ENCODE measurements at places on chromosomes 2 and 18.

- no peak for DNase-seq
Observed at GRCh38 chr2:200451511-200451910, 58.4 kb downstream of the KCTD18 start.

DNA sequence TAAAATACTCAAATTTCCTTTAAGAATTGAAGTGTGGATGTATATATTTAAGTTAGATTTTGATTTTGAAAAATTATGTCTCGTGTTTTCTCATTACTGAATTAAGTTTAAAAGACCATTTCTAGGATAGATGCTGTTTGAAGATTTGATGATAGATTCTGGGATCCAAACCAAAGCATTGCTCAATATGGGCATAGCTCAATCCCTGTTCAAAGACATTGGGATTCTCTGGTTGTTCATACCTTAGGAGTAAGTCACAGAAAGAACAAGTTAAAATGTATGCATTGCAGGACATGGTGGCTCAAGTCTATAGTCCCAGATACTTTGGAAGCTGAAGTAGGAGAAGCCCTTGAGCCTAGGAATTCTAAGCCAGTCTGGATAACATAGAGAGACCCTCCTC is 622.3 kb downstream of the ADCYAP1 start:
- no peak for DNase-seq

DNA sequence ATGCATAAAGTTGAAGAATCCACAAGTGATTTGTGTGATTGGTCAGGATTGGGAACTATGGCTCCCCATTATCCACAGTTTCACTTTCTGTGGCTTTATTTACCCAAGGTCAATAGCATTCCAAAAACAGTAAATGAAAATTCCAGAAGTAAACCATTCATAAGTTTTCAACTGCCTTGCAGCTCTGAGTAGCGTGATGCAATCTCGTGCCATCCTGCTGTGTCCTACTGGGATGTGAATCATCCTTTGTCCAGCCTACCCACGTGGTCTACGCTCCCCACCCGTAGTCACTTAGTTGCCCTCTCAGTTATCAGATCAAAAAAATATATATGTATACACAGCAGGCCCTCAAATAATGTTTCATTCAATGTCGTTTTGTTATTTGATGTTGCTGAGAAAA is 89.0 kb upstream of the DLGAP1 start:
- DNase-seq = no peak

- no peak for DNase-seq
Observed at GRCh38 chr2:54054271-54054670, 61.1 kb upstream of the ACYP2 start.

DNA sequence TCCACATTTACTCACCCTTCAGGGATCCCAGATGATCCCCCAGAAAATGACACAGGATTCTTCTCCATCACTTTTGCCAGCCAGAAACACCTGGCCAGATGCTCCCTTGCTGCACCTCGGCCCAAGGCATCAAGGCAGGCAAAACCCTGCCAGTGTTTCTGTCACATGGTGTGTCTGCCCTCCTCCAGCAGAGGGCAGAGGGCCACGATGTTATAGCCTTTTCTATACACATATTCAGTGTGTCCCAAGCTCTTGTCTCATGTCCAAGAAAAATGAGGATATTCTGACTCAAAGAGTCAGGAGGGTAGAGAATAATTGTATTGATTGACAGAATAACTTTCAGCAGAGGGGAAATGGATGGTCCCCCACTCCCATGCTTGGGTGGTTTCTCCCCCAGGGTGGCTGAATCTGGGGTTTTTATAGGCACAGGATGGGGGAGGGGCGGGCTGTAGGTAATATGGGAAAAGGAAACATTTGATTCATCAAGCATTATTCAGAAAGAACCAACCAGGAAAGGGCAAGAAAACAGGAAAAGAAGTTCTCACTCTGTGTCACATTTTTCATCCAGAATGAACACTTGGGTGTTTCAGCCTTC is 933.9 kb downstream of the TRIB2 start:
- no peak for DNase-seq

- DNase-seq = no peak
Observed at GRCh38 chr18:3604498-3605408, 154.8 kb downstream of the TGIF1 start.

DNA sequence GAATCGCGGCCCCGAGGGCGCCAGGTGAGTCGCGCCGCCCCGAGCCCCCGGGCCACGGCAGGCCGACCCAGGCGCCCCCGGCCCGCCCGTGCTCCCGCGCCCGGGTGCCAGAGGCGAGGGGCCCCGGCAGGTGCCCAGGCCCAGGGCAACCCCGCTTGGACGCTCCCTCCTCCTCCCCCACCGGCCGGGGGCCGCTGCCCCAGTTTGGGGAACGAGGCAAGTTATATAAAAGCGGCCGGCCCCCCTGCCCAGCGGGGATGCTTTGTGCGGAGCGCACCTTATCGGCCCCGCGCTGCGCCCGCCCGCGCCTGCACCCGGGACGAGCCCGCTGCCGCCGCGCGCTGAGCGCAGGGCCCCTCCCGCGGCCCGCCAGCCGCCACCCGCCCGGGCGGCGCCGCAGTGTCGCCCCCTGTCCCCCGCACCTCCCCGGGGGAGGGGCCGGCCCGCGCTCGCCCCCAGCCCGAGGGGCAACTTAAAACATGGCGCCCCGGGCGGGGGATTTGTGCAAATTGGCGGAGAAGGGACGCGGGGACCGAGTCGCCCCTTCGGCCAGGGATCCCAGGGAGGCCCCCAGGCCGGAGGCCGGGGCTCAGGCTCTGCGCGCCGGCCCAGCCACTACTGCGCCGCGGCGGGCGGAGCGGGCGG is 639 bp downstream of the EPB41L3 start:
- DNase-seq = peak; percentile 42

- no peak for DNase-seq
Observed at GRCh38 chr18:76467371-76468190, 27.5 kb downstream of the ZNF516 start.

- DNase-seq = no peak
Observed at GRCh38 chr2:231769170-231770136, 11.6 kb downstream of the PDE6D start.

GRCh38 chr2:100409461-100409860 is 8.0 kb downstream of the CHST10 start:
- no peak for DNase-seq

GRCh38 chr2:143762176-143762928 is 633.1 kb downstream of the ARHGAP15 start:
- no peak for DNase-seq

DNA sequence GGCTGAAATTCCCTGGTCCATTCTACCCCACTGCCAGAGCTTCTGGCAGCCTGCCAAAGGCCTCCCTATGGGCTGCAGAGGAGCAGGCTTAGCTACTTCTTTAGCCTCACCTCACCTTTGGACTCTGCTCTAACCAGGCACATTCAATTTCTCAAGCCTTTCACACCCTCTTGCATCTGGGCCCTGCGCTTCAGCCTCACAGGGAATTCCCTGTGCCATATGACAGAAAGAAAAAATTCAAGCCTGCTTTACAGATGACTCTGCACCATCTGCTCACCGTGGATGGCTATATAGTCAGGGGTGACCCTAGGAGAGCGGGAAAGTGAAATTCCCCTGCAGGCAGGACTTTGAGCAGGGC is 62.5 kb downstream of the REEP1 start:
- DNase-seq = peak; percentile 12

DNA sequence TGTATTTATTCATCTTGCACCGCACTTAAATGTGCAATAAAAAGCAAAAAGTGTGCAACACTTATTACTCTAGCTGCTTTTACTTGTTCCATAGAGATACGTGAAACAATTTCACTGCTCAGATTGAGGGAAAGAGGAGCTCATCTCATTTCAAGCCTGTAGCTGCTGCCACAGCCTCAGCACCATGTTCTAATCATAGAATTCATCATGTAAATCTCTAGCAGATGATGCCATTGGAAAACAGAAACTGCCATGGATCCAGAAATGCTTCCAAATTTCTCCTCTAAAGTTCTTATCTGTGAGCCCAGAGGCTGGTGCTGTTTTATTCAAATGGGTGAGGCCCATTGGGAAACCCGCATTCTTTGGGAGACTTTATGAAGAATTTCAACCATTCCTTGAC is 2.0 kb downstream of the CDC42EP3 start:
- DNase-seq = no peak

DNA sequence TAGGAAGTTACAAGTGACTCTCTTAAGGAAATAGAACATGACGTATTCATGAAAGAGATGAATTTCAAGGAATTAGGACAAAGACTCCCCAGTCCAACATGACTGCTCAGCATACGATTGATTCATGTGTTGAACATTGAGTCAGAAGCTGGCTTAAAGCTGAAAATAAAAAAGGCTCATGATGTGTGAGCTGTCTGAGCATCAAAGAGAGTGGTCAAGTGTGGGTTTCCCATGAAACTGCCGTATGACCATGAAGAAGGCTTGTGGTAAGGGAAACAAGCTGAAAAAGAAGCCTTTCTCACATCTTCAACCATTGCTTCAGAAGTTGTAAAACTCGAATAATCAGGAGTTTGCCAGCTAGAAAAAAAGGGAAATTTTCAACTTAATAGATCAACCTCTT is 201.9 kb upstream of the APCDD1 start:
- no peak for DNase-seq

GRCh38 chr2:203763241-203763937 is 57.0 kb downstream of the CD28 start:
- no peak for DNase-seq

- peak; percentile 63 for DNase-seq
Observed at GRCh38 chr2:157840568-157841156, 35.5 kb downstream of the ACVR1 start.

DNA sequence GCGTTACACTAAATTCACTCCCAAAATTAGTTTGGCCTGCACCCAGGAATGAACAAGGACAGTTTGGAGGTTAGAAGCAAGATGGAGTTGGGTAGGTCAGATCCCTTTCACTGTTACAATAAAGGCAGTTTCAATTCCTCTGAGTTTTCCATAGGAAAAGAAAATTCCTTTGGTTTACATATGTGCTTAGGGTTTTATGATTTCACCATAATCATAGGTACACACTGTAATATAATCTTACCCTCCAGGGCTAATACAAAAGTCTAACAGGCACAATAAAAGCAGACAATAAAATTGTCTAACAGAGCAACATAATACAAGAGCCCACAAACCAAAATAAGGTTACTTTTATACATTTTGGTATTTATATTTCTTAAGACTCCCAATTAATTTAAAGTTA is 391.5 kb upstream of the KCNJ3 start:
- DNase-seq = no peak

DNA sequence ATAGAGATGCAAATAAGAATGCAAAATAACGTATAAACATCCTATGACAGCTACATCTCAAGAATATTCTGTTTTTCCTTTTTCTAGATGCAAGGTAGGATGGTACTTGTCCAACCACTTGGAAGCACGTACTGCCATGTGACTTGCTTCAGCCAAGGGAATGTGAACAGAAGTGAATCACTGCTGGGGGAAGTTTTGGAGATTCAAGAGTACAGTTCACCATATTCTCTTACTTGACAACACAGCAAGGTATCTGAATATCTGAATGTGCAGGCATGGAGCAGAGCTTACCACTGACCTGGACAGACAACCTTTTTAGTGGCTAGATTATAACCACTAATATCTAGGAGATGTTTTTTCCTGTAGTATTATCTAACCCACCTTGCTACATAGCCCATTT is 53.0 kb downstream of the TRIP12 start:
- DNase-seq = no peak

- no peak for DNase-seq
Observed at GRCh38 chr2:231869704-231870103, 56.5 kb downstream of the NPPC start.

GRCh38 chr2:150346806-150347205 is 140.7 kb downstream of the RND3 start:
- DNase-seq = no peak

DNA sequence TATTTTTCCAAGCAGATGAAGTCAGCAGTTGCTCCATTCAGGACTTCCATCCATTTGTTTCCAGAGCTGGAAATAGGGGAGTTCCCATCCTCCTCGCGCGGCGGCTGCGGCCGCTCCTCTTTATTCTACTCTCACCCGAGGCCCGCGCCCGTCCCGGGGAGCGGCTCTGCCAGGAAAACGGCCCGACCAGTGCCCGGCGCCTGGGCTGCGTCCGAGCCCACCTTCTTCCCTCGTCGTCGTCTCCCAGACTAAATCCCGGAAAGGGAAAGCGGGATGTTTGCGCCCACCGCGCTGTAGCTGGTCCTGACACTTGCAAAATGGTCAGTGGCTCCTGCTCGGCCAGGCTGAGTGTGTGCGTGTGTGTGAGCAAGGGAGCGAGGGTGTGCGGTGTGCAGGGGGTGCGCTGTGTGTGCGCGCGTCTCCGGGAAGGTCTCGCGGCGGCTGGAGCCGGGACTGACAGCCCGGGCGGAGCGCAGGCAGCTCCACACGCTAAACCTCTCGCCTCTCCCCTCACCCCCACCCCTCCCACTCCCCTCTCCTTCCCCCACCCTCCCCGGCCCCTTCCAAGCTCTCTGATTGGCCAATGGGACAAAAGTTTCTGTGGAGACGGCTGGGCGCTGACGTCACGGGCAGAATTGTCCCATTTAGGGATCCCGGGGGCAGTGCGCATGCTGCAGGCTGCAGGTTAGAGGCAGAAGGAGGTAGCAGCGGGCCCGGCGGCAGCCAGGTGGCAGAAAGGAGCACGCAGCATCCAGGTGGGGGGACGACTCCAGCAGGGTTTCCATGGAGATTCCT is at the start of gene NOL4:
Gene NOL4, minus strand, starts transcription at position 491 of the 795 bp plus-strand sequence. CDS start 1,660 bp downstream, outside the sequence.
- peak; percentile 99 for DNase-seq

GRCh38 chr2:72695676-72696075 is 130.2 kb downstream of the EXOC6B start:
- DNase-seq = peak; percentile 10

GRCh38 chr18:59898609-59899297 is 1.0 kb upstream of the PMAIP1 start:
- no peak for DNase-seq

DNA sequence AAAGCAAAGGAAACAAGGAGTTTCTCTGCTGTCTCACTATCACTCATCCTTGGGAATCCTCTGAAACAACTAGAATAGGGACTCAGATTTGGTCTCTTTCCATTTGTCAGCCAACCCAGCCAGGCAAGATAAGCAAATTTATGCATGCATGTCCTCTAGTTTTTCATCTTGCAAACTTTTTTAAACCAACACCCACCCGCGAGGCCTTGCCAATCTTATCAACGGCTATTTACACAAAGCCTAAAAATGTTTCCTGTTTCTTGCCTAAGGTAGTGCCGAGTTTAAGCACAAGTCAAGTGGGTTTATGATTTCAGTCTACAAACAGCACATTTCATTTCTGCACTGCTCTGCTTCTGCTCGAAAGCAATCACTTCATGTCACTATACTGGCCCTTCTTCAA is 240.9 kb downstream of the STK39 start:
- DNase-seq = peak; percentile 6

DNA sequence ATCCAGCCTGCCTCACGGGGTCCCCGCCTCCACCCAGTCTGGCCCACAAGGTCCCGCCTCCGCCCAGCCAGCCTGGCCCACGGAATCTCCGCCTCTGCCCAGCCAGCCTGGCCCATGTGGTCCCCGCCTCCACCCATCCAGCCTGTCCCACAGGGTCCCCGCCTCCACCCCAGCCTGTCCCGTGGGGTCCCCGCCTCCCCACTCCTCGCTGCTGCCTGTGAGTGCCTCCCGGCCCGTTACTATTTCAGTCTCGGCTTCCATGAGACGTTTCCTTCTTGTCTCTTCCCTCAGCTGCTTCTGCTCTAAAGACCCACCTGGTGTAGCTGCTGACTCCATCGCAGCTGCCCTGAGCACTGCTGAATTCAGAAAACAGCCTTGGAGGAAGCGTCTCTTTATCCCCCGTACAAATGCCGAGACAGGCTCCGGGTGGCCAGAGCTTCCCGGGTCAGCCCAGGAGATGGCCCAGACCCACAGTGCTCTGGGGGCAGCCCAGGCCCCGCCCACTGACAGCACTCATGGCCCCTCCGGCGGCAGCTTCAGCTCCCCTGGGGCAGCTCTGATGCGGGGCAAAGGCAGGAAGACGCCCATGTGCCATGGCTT is 69.8 kb downstream of the NFATC1 start:
- DNase-seq = no peak

GRCh38 chr18:53796040-53796729 is 428.3 kb downstream of the MBD2 start:
- DNase-seq = no peak

All from NCI-H510A treated with DMSO at 0.1 percent for 48 hours (cell line).